Activated CD8-positive, alpha-beta memory T cell treated with anti-CD3 and anti-CD28 coated beads, Interleukin-2, amount 10 ng/mL, durations not matched to agents 7 days and 5 days (primary cell): ENCODE measurements at places on chromosomes 7 and 10. TPM values are rescaled to one million over a fixed set of nuclear protein-coding genes. Genes with fewer than 3 reads are reported as not detected.

The TMEM213 gene
- total RNA-seq, result 0.06 TPM

The HABP2 gene
- not detected for total RNA-seq

The KAZALD1 gene
- not detected for total RNA-seq

The SLC18A3 gene
- not detected for total RNA-seq

The CYCS gene
- total RNA-seq, result 160 TPM
